Endodermal cell (in vitro differentiated cells): ENCODE measurements at places on chromosomes 3 and 15. TPM values are rescaled to one million over a fixed set of nuclear protein-coding genes. Genes with fewer than 3 reads are reported as not detected.

The CD200 gene
- 58.6 and 59.4 TPM in 2 replicates for total RNA-seq

The GADL1 gene
- total RNA-seq = 0.11 TPM in 1 of 3 replicates, not detected in the others

The PIF1 gene
- 45.7 to 61.4 TPM (median 60.7 TPM) in 3 replicates for total RNA-seq

The UBAP1L gene
- 2.8 and 4.2 TPM in 2 replicates for total RNA-seq
